ENCODE measurements at places on chromosomes 6 and 20.

- DNase-seq, result peak; percentile 19
Observed at GRCh38 chr6:84466511-84466910, 239.1 kb upstream of the CEP162 start.

DNA sequence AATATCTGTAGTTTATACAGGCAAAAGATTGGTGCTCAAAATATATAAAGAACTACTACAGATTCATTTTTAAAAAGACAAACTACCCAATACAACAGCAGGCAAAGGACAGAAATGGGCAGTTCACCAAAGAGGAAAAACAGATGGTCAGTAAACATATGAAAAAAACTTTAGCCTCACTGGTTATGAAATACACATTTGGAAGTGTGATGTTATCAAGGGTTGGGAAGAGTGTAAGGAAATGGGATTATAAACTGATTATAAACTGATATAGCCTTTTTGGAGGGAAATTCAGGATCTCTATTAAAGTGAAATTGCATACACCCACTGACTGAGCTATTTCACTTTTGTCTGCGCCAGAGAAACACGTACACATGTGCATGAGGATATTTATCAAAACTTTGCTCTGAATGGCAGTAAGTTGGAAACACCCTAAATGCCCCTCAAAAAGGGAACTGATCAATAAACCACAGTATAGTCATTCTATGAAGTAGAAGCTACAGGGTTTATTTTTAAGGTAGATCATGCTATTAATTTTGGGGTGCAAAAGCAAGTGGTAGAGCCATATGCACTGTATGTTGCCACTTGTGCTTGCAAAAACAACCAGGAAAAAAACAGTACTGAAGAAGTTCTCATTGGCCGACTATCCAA is 32.2 kb upstream of the ARFGEF2 start:
- DNase-seq, result no peak

DNA sequence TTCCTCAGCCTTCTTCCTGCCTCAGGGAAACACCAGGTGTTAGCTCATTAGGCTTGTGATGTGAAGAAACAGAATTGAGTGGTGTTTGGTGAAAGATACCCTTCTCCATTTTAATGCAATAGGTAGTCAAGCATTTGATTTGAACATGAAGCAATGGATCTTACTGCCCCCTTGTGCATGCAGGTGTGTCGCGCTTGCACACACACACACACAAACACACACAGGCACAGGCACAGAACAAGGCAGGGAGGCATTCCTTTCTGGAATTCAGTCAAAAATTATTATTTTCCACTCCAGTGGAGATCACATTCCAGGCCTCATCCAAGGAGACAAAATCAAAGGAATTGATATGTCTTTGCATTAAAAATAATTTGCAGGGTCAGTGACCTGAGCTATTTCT is 667.0 kb upstream of the MARCKS start:
- DNase-seq, result no peak

- no peak for DNase-seq
Observed at GRCh38 chr6:165616116-165616515, 46.9 kb downstream of the PDE10A start.

DNA sequence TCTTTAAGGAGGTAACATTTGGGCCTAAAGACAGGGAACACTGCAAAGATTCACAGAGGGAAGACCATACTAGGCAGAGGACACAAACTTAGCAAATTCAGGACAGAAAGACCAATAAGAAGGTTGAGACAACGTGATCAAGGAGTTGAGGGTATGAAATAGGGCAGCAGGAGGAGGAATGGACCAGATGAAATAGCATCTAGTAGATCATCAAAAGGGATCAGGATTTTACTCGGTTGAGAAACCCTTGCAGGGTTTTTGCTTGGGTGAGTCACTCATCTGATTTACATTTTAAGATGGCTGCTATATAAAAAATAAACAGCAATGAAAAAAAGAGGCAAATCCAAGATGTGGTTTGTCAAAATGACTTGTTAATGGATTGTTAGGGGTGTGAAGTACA is 4.7 kb downstream of the BCLAF1 start:
- no peak for DNase-seq

DNA sequence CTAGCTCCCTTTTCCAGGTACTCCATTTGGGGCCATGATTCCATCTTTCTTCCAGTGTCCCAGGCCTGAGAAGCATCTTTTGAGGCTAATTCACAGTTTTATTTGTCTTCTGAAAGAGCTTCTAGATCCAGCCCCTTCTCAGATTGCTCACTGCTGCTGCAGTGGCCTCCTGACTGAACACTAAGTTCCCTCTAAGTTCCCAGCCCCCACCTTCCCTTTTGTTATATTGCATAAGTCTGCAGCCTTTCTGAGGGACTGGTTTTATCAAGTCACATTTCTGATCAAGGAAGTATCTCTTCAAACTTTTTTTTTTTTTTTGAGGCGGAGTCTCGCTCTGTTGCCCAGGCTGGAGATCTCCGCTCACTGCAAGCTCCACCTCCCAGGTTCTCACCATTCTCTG is 10.7 kb downstream of the MAPRE1 start:
- DNase-seq, result no peak

GRCh38 chr6:6730831-6731230 is 142.3 kb downstream of the LY86 start:
- DNase-seq, result no peak

DNA sequence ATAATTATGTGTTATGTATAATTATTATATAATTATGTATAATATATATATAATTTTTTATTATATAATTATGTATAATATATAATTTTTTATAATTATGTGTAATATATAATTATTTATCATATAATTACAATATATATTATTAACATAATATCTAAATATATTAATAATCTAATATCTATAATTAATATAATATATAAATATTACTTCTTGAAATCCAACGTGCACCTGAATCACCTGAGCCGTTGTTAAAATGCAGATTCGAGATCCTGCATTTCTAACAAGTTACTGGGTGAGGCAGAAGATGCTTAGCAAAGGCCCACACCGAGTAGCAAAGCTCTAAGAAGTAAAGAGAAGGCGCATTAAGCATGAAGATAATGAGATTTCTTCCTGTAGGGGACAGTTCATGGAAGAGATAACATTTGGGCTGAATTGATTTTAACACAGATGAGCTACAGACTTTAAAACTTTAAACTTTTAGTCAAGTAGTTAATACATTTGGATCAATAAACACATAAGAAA is 406.4 kb upstream of the PLCB4 start:
- no peak for DNase-seq

- DNase-seq, result no peak
Observed at GRCh38 chr6:47631269-47631772, 67.1 kb upstream of the ADGRF4 start.

- DNase-seq, result no peak
Observed at GRCh38 chr6:136230219-136230853, 19.8 kb downstream of the MTFR2 start.

DNA sequence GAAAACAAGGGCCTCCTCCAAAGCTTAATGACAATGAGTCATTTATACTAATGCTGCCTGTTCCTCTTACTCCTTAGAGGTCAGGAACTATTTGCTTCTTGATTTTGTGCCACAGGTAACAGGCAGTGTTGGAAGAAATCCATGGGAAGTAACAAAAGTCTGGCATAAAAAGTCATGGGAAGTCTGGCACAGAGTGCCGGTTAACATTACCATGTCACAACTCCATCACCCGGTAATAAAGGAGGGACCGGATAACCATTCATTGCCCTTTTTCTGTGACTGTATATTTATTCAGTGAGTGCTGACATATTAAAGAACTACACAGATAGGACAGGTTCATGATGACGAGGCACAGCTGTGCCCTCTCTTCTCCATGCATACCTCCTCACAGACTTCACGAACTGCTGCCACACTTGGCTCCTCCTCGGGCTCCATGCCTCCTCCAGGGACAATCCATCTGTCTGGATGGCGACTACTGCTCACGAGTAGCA is 50.9 kb downstream of the NUDT3 start:
- no peak for DNase-seq

DNA sequence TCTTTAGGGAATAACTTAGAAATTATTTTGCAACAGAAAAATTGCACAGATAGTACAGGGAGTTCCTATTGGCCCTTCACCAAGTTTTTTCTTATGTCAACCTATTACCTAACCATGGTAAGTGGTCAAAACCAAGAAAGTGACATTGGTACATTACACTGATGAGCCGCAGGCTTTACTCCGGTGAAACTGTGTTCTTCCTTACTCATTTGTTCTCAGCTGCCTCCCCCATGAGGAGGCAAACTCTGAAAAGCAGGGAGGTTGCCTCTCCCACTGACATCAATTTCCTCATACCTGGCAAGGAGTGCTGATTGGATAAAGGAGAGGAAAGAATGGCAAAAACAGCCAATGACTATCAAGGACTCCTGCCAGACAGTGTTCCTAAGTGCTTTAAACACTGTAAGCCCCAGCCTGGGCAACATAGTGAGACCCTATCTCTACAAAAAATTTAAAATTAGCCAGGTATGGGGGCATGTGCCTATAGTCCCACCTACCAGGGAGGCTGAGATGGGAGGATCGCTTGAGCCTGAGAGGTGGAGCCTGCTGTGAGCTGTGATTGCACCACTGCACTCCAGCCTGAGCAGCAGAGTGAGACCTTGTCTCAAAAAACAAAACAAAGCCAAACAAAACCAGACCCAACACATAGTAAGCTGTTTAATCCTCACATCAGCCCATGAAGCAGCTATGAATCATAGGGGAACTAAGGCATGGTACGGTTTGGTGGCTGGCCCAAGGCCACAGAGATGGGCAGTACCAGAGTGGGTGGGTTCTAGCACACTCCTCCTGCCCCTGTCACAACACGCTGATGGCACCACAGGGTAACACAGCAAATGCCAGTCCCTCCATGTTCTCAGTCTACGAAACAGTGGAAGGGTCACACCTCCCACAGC is 24.7 kb downstream of the C20orf203 start:
- no peak for DNase-seq

- DNase-seq, result no peak
Observed at GRCh38 chr20:56409956-56410355, 2.1 kb upstream of the CASS4 start.

GRCh38 chr20:58656831-58657230 is 5.7 kb downstream of the STX16 start:
- DNase-seq, result no peak

- DNase-seq, result peak; percentile 79
Observed at GRCh38 chr6:109455437-109456110, at the start of gene MICAL1. TSS of gene MICAL1 (minus strand) at chr6:109455772. CDS start at chr6:109454196, 1,576 bp downstream.

- DNase-seq, result no peak
Observed at GRCh38 chr20:49501917-49502316, 19.4 kb upstream of the KCNB1 start.

DNA sequence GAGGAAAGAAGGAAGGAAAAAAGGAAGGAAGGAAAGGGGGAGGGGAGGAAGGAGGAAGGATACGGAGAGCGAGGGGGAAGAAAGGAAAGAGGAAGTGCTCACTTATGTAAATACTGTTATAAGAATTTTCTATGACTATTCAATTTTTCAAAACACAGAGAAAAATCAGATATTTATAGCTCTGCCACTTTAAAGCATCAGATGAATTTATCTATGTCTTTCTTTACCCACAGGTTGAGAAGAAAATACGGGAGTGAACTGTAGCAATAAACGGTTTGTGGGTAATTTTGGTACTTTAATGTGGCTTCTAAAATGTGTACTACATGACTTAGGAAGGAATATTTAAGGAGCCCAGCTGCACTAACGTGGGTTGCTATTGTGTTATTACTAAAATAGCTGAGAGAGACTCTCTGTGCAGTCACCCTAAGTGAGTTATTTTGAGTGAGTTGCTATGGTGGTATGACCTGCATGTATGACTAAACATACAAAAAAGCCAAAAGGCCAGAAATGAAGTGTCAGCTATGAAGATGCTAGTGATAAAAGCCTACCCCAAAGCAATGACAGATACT is 225.5 kb downstream of the SOD2 start:
- DNase-seq, result no peak

DNA sequence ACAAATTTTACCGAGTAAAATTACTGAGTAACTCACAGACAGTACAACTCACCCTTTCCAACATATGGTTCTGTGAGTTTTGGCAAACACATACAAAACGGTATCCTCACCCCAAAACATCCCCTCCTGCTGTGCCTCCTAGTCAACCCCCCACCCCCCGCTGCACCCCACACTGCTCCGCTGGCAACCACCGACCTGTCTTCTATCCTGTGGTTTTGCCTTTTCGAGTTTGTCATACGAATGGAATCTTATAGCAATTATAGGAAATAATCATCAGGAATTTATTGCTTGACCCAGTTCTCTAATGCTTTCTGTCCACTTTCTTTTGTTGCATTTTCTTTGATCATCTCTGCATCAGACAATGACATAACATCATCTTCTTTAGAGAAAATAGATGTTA is 312.3 kb downstream of the KIF16B start:
- no peak for DNase-seq

GRCh38 chr20:2335096-2335870 is 39.5 kb downstream of the TGM3 start:
- no peak for DNase-seq

- no peak for DNase-seq
Observed at GRCh38 chr20:7383216-7383615, 557.0 kb downstream of the HAO1 start.

DNA sequence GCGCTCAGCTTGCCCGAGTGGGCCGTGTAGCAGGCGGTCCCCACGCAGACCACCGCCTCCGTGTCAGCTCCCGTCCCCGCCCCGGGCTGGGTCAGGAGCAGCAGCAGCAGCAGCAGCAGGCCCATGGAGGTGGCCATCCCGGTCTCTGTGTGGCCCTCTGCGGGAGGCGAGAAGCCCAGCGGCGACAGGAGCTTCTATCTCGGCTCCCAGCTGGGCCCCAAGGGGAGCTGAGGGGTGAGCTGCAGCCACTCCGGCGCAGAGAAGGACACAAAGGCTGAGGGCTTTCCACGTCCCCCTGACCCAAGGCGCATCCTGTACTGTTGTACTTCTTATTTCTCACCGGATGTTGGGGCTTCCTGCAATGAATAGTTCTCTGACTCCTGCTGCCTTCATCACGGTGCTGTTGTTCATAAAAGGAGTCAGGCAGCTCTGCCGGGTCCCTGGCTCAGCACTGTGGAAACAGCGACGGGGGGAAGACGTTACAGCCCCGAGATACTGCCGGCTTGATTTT is at the start of gene CD93:
Gene CD93 (minus strand): TSS at position 269 of the 511 bp plus-strand sequence. CDS start 132 bp downstream, at position 137.
- no peak for DNase-seq

GRCh38 chr20:11502061-11502460 is 415.6 kb upstream of the BTBD3 start:
- no peak for DNase-seq

DNA sequence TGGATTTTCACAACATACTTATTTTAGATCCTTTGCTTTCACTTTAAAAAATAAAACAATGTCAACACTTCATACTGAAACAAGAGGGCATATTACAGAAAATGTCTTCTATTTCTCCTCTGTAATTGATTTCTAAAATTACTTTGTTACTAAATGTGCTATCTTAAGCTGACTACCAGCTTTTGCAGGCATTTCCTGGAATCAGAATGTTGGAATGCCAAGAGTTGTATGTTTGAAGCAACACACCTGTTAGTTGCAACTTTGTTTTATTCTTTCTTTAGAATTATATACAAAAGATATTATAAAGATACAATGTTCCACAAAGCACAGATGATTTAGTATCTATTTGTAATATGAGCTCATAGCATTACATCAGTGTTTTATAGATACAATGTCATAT is 62.5 kb upstream of the TMEM170B start:
- DNase-seq, result no peak

All from SJSA1 (cell line).